ENCODE measurements at places on chromosomes 16 and 17. TPM values are rescaled to one million over a fixed set of nuclear protein-coding genes. Genes with fewer than 3 reads are reported as not detected.

The SPATA32 gene
- total RNA-seq, result 0.12 TPM

The NPIPB9 gene
- total RNA-seq, result 4.1 TPM

The RNF157 gene
- 0.75 TPM for total RNA-seq

The AIPL1 gene
- total RNA-seq, result not detected

The BAIAP3 gene
- total RNA-seq, result 0.33 TPM

The PMP22 gene
- total RNA-seq, result 54.1 TPM

The TP53TG3 gene
- total RNA-seq, result not detected

The LPO gene
- not detected for total RNA-seq

The CHST4 gene
- not detected for total RNA-seq

The NUP88 gene
- 96.6 TPM for total RNA-seq

The KCNH4 gene
- not detected for total RNA-seq

The HS3ST3B1 gene
- total RNA-seq, result 19.7 TPM

The GPR139 gene
- total RNA-seq, result not detected

The GNGT2 gene
- not detected for total RNA-seq

The USP43 gene
- 0.12 TPM for total RNA-seq

The OTOA gene
- under 0.01 TPM for total RNA-seq

The SALL1 gene
- 6.0 TPM for total RNA-seq

The ZG16 gene
- not detected for total RNA-seq

The ORC6 gene
- total RNA-seq, result 23.1 TPM

The UNKL gene
- total RNA-seq, result 8.2 TPM

The LITAFD gene
- total RNA-seq, result not detected

The QRICH2 gene
- total RNA-seq, result 3.0 TPM

The TAC4 gene
- not detected for total RNA-seq

The PRR29 gene
- total RNA-seq, result 0.11 TPM

The ABR gene
- 38.8 TPM for total RNA-seq

The CFAP97D1 gene
- under 0.01 TPM for total RNA-seq
